ENCODE measurements at places on chromosomes 1 and 21. TPM values are rescaled to one million over a fixed set of nuclear protein-coding genes. Genes with fewer than 3 reads are reported as not detected.

Gene KCNH1
- 2.6 TPM for total RNA-seq

- no peak for DNase-seq
Observed at GRCh38 chr1:178565586-178565985, 52.7 kb downstream of the TEX35 start.

- DNase-seq = no peak
Observed at GRCh38 chr1:241990040-241990439, 8.9 kb downstream of the MAP1LC3C start.

Gene TOMM20
- total RNA-seq = 87.4 TPM

DNA sequence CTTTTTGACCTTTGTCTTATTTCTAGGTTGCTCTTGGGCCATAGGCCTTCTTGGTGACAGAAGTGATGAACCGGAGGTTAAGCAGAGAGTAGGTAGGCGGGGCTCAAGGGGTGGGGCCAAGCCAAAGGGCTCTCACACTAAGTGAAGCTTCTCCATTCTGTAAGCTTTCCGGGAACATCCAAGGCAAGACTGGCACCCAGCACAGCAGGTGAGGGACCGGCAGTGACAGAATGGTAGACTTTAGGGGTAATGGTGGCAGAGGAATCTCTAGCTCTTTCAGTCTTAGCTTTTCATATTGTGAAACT lies at the start of gene TNFAIP8L2:
TSS of gene TNFAIP8L2 (plus strand) at position 135 of the 305 bp plus-strand sequence. CDS start 2,049 bp downstream, outside the sequence.
- DNase-seq = no peak

All from spinal cord (tissue), 10 donors.